ENCODE measurements at places on chromosomes 16 and 17. TPM values are rescaled to one million over a fixed set of nuclear protein-coding genes. Genes with fewer than 3 reads are reported as not detected.

GRCh38 chr16:48560692-48561091 is 49.3 kb downstream of the N4BP1 start:
- no peak for DNase-seq
- no peaks in the 10 kb centered on the region for H3K27me3 ChIP-seq
- H3K36me3 ChIP-seq, result peaks cover 11% of the 10 kb centered on the region
- no peak overlapping the region for H3K27ac ChIP-seq

DNA sequence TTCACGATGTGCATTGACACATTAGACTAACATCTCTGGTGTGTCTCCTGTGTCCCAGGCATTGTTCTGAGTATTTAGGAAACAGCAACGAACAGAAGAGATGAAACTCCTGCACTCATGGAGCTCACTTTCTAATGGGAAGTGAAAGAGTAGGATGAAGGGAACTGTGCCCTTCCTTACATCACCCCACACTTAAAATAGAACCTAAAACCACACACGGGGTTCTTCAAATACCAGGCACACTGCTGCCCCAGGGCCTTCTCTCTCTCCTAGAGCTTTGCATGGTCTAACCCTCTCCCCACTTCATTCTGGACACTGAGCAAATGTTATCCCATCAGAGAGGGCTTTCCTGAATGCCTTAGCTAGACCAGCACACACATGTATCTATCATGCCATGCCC is 33.7 kb downstream of the TRIM25 start:
- no peaks in the 10 kb centered on the region for H3K36me3 ChIP-seq
- H3K4me1 ChIP-seq, result no peaks in the 10 kb centered on the region
- no peak overlapping the region for H3K27ac ChIP-seq
- no peak overlapping the region for H3K4me3 ChIP-seq
- no peaks in the 10 kb centered on the region for H3K27me3 ChIP-seq

DNA sequence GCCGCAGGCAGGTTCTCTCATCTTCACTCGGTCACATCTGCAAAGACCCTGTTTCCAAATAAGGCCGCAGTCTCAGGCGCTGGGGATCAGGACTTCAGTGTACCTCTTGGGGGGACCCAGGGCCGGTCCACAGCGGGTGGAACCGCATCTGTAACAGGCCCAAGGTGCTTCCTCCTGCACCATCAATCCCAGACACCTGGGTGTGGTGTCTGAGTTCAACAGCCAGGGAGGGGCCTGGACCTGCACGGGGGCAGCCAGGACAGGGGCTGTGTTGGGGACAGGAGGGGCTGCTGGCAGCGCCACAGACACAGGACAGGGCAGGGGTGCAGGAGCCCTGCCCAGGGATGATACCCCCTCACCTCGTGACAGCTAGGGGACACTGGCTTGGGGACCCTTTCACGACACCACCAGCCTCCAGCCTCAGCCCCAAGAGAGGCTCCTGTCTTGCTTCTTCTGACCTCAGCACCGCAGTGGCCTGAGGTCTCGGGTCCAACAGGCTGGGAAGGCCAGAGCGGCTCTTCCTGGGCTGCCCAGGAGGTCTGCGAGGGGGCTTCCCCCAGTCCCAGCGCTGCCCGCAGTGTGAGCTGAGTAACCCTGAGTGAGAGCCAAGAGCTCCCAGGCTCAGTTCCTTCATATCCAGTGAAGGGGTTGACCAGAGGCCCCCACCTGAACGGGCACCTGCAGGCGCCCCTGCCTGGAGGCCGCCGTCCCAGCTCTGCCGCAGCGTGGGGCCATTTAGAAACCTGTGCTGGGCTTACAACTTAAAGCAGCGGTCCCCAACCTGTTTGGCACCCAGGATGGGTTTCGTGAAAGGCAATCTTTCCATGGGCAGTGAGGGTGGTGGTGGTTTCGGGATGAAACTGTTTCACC is 30.7 kb upstream of the BAHCC1 start:
- peaks cover 8% of the 10 kb centered on the region for H3K27me3 ChIP-seq
- H3K4me3 ChIP-seq, result no peak overlapping the region
- no peaks in the 10 kb centered on the region for H3K36me3 ChIP-seq
- peak overlapping the region; percentile 81 for H3K27ac ChIP-seq
- DNase-seq, result no peak

DNA sequence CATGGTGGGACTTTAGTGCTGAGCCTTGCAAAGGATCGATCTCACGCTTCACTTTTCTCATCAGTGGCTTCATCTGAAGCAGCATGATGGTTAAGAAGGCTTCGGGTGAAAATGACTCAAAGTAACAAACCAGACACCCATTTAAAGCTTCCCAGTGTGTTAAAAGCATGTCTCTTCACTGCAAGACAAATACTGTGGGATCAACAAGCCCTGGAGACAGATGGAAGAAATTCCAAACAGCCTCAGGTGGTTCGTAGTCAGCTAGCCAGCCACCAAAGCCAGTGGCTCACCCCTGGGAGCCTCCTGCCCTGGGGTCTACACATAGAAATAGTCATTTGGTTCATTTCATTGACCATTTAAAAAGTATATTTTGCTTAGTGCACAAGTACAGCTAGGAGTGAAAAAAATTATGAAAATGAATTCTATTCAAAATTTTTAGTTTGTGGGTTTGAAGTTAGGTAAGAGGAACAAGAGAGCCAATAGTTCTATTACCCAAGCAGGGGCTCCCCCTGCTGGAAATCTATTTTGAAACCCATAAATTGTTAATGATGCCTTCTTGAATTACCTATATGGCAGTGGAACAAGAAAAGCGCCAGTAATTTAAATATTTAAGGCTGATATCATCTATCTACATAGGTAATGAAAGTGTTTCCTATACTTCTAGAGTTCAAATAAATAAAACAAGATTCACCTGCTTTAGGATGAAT is 51.6 kb downstream of the PMP22 start:
- H3K4me3 ChIP-seq, result no peak overlapping the region
- no peak overlapping the region for H3K27ac ChIP-seq
- H3K36me3 ChIP-seq, result no peaks in the 10 kb centered on the region
- no peak for DNase-seq
- no peaks in the 10 kb centered on the region for H3K27me3 ChIP-seq
- H3K4me1 ChIP-seq, result no peaks in the 10 kb centered on the region

DNA sequence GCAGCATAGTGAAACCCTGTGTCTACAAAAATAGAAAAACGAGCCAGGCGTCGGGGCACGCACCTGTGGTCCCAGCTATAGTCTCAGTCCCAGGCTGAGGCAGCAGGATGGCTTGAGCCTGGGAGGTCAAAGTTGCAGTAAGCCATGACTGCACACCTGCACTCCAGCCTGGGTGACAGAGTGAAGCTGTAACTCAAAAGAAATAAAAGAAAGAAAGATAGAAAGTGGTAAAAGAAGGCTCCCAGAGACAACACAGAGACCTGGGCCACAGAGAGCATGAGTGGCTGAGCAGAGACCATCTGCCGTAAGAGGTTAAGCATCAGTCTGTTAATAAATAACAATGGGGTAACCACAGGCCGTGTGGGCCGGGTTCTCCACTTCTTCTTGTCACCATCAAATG is 15.3 kb upstream of the HEXD start:
- H3K4me1 ChIP-seq, result peaks cover 15% of the 10 kb centered on the region
- no peak overlapping the region for H3K4me3 ChIP-seq
- H3K27ac ChIP-seq, result no peak overlapping the region
- no peak for DNase-seq

GRCh38 chr17:75558666-75559530 is 28.7 kb upstream of the MYO15B start:
- no peak overlapping the region for H3K4me3 ChIP-seq
- H3K36me3 ChIP-seq, result peaks cover 22% of the 10 kb centered on the region
- H3K27ac ChIP-seq, result no peak overlapping the region
- H3K27me3 ChIP-seq, result no peaks in the 10 kb centered on the region
- H3K4me1 ChIP-seq, result peaks cover 16% of the 10 kb centered on the region
- no peak for DNase-seq

DNA sequence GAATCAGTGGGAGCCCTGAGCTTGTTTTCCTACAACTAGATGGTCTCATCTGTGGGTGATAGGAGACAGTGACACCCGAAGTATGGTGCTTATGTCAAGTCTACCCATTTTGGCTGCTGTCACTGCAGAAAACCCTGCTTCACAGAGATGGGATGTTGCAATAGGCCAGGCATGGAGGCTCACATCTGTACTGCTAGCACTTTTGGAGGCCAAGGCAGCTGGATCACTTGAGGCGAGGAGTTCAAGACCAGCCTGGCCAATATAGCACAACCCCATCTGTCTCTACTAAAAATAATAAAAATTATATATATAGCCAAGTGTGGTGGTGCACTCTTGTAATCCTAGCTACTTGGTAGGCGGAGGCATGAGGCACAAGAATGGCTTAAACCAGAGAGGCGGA is 2.3 kb upstream of the HERPUD1 start:
- no peak overlapping the region for H3K4me3 ChIP-seq
- no peaks in the 10 kb centered on the region for H3K27me3 ChIP-seq
- H3K27ac ChIP-seq, result no peak overlapping the region
- peaks cover 12% of the 10 kb centered on the region for H3K36me3 ChIP-seq
- no peak for DNase-seq
- H3K4me1 ChIP-seq, result peaks cover 28% of the 10 kb centered on the region

DNA sequence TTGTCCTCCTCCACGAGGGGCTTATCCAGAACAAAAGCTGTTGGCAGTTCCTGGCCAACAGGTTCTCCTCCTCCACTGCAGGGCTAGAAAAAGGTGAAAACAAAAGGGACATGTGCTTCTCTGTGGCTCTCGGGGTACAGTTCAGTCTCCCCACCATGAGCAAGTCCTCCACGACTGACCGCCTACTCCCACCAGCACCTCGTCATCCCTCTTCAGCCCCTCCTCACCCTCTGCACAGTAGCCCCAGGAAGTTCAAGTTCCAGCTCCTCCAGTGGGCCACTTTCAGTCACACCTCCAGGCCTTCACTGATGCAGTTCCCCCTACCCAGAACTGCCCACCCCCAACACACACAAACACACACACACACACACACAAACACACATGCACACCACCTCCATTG is 19.4 kb downstream of the KRT9 start:
- H3K27me3 ChIP-seq, result no peaks in the 10 kb centered on the region
- no peaks in the 10 kb centered on the region for H3K36me3 ChIP-seq
- H3K4me1 ChIP-seq, result peaks cover 21% of the 10 kb centered on the region
- H3K4me3 ChIP-seq, result no peak overlapping the region

- DNase-seq, result no peak
- no peaks in the 10 kb centered on the region for H3K27me3 ChIP-seq
- H3K4me3 ChIP-seq, result no peak overlapping the region
- peaks cover 99% of the 10 kb centered on the region for H3K36me3 ChIP-seq
- H3K27ac ChIP-seq, result peak overlapping the region; percentile 75
These were observed 21.5 kb downstream of the SRP68 start for GRCh38 chr17:76050538-76051467.

GRCh38 chr17:73122953-73123605 is 30.6 kb upstream of the SLC39A11 start:
- no peak for DNase-seq
- H3K4me1 ChIP-seq, result no peaks in the 10 kb centered on the region
- H3K27ac ChIP-seq, result no peak overlapping the region
- no peaks in the 10 kb centered on the region for H3K27me3 ChIP-seq

- no peaks in the 10 kb centered on the region for H3K36me3 ChIP-seq
- H3K27me3 ChIP-seq, result peaks cover 6% of the 10 kb centered on the region
- H3K4me3 ChIP-seq, result no peak overlapping the region
- H3K4me1 ChIP-seq, result peaks cover 26% of the 10 kb centered on the region
- H3K27ac ChIP-seq, result peak overlapping the region; percentile 75
These were observed 49.0 kb upstream of the AKAP1 start for GRCh38 chr17:57035971-57036481.

- H3K36me3 ChIP-seq, result peaks cover 95% of the 10 kb centered on the region
- no peaks in the 10 kb centered on the region for H3K27me3 ChIP-seq
- H3K27ac ChIP-seq, result no peak overlapping the region
- peaks cover 15% of the 10 kb centered on the region for H3K4me1 ChIP-seq
These were observed 9.8 kb downstream of the MYBBP1A start for GRCh38 chr17:4545217-4545951.

The KLHDC4 gene
- total RNA-seq, result 33.9 TPM

The NOTUM gene
- 4.4 TPM for total RNA-seq

The ZNF19 gene
- total RNA-seq, result 18.3 TPM
